ENCODE measurements at places on chromosomes 16 and 17.

- no peak for DNase-seq
These were observed 15.0 kb downstream of the C16orf46 start for GRCh38 chr16:81061871-81062608.

GRCh38 chr16:10067406-10067805 lies 114.8 kb downstream of the GRIN2A start:
- no peak for DNase-seq

- DNase-seq, result no peak
These were observed 26.9 kb downstream of the HSD17B2 start for GRCh38 chr16:82061861-82062525.

DNA sequence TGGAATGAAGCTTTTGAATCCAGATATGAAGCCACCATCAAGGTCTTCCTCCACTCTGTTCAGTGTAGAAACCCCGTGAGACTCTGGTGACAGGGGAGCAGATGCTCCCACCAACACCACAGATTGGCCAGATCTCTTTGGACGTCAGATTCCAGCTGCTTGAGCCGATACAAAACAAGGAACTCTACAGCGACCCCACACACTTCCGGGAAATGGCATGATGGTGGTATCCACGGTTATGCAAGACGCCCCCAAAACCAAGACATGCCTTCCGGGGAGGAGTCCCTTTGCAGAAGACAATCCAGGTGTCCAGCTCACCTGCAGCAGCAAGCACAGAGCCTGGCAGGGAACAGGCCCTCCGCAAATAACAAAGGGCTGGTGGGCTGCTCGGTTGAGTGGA lies 19.8 kb upstream of the PITPNA start:
- no peak for DNase-seq

GRCh38 chr17:72474719-72475477 lies 354.1 kb downstream of the SOX9 start:
- no peak for DNase-seq

DNA sequence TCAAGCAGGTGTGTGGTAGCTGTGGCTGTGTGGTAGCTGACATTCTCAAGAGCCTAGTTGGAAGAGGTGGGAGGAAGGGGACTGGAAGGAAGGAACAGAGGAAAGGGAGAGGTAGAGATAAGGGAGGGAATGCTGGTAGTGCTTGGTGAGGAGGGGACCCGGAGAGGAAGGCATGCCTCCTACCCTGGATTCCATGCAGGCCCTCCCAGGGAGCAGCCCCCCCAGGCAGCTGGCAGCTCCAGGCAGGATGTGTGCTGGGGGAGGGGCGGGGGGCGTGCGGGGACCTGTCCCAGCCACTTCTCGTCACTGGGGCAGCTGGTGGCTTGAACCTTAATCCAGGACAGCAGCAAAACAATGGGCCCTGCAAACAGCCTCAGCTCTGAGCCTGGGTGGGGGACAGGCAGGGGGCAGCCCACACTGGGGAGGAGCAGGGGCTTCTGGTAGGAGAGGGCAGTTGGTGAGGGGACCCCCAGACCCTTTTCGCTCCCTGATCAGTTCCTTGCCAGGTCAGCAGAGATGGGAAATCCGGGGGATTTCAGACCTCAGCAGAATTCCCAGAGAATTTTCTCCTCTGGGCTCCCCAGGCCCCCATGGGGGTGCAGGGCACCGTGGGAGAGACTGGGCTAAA lies 27.1 kb downstream of the ARHGAP23 start:
- DNase-seq, result no peak
